ENCODE measurements at places on chromosomes 4 and X.
A peak's percentile ranks its signal among the peaks of the same experiment; 100 is the strongest.

GRCh38 chr4:145870155-145871020, 68.2 kb downstream of the ZNF827 start:
- no peak for DNase-seq

DNA sequence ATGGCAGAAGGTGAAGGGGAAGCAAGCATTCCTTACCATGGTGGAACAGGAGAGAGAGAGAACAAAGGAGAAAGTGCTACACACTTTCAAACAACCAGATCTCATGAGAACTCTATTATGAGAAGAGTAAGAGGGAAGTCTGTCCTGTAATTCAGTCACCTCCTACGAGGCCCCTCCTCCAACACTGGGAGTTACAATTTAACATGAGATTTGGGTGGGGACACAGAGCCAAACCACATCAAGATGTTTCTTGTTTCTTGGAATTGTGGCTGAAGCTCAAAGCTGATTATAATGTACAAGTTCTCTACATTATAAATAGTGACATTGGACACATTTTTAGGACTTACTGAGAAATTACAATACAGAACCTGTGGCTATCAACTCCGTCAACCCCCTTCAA, 29.5 kb upstream of the TAPT1 start:
- no peak for DNase-seq

DNA sequence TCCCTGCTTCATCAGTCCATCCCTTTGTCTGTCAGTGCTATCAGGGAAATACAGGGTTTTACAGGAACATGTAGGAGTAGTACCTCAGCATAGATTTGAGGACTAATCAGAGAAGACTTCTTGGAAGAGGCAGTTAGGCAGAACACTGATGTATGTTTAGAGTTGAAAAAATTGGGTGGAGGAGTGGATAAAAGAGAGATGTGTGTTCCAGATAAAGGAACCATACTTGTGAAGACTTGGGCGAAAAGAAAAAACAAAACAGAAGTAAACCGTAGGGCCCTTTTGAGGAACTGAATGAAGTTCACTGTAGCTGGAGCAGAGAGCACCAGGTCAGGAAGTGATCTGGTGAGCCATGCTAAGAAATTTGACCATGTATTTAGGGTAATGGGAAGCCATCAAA, 32.3 kb downstream of the AFF1 start:
- DNase-seq: peak; percentile 52

DNA sequence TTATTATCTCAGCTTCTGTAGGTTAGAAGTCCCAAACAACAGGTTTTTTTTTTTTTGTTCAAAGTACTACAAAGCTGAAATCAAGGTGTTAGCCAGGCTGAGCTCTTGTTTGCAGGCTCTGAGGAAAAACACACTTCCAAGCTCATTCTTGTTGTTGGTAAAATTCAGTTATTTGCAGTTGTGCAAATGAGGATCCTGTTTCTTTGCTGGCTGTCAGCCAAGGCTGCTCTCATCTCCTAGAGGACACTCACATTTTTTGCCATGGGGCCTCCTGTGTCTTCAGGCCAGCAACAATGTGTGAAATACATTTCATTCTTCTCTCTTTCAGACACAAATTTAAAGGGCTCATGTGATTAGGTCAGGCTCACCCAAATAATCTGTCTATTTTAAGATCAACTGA, 60.3 kb upstream of the HSD17B10 start:
- peak; percentile 20 for DNase-seq

GRCh38 chr4:154076921-154077320, 288.0 kb upstream of the SFRP2 start:
- DNase-seq: no peak

GRCh38 chr4:174036576-174036975, 246.9 kb downstream of the FBXO8 start:
- no peak for DNase-seq

DNA sequence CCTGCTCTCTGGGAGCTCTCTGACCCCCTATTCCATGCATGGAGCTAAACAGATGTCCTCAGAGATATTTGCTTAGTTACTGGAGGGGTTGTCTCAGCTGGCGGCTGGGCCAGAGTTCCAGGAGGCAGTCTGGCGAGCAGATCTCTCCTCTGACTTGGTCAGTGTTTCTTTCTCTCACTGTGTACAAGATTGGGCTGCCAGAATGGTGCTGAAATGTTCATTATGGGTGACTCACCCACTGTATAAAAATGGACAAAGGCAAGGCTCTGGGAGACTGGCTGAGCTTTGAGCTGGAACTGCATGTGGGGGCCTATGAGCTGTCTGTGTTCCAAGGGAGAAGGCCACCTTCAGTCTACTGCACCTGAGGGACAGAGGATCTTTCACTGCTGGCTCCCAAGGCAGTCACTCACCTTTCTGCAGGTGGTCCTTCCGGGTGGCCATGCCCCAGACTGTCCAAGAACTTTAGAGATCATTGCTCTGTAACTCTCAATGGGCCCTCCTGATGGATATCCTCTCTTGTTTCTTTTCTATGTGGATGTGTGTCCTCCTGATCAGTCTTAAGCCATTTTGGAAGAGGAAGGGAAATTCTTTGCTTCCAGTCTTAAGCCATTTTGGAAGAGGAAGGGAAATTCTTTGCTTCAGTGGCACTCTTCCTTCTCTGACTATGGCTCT, 88.2 kb downstream of the CFAP299 start:
- DNase-seq: no peak

DNA sequence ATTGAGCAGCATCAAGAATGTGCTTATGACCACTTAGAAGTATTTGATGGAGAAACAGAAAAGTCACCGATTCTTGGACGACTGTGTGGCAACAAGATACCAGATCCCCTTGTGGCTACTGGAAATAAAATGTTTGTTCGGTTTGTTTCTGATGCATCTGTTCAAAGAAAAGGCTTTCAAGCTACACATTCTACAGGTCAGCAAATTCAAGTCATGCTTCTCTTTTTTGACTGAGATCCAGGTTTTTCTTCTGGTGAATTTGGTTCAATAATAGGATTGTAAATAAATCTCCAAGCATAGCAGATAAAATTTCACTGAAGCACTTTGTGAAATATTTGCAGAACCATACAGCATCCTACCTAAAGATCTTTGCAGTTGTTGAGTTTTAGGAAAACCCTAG, 218.1 kb downstream of the TLL1 start:
- DNase-seq: no peak

GRCh38 chrX:94089149-94089548, 415.1 kb downstream of the FAM133A start:
- no peak for DNase-seq

DNA sequence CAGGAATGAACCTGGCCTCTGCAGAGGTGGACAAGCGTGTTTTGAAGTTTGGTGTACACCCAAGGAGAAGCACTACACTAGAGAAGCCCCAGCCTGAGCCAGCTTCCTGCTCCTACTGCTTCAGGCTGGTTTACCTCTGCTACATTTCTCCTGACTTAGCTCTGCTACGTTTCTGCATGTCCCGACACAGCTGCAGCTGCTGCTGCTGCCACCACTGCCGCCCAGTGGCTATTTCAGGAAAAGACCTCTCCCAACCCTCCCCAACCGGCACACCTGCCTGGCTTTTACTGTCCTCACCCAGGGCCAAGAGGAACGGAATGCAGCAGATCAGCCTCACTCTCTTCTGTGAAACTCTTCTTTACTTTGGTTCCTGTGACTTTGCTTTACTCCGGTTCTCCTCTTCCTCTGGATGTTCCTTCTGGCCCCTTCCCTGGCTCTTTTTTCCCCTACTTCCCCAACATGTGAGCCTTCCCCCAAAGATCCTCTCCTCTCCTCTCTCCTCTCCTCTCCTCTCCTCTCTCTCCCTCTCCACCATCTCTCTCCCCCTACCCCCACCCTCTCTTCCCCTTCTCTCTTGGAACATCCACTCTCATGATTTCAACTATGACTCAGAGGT, 3.1 kb upstream of the P2RY4 start:
- no peak for DNase-seq

GRCh38 chr4:101348367-101348827, 1.1 kb upstream of the PPP3CA start:
- no peak for DNase-seq

- DNase-seq: no peak
Measured at GRCh38 chrX:134650701-134651100, 7.6 kb downstream of the PLAC1 start.

DNA sequence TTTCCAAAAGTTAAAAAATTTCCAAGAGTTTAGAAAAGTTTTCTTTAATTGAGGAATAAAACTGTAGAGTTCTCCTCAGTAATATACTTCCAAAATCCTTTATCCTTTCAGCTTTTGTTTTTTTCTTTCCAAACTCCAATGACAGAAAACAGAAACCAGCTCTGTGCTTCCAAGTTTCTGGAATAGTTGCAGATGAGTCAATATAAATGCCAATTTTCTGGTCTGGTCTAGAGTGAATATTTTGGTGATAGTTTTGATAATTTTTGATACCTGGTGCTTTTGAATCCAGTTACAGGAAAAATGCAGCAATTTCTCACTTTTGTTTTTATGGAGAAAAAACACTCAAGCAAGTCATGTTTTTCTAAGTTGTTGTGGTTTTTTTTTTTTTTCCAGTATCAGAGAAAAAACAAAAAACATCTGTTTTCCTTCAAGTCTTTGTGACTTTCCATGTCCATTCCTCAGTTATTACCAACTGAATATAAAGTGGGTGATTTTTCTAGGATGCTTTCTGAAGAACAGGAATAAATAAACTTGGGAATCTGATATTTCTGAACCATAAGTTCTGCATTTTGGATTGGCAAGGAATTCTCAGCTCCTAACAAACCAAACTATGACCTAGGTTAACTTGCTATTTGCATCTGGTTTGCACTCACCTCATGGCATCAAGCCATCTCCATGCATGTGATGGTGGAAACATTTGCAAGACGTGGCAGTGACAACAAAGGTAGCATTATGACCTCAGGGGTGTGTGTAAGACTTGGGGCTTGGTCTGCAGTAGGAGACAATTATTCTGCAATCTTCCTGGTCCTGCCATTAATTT, 139.1 kb downstream of the VEGFC start:
- no peak for DNase-seq

GRCh38 chrX:24332878-24333277, 19.0 kb upstream of the SUPT20HL2 start:
- no peak for DNase-seq

DNA sequence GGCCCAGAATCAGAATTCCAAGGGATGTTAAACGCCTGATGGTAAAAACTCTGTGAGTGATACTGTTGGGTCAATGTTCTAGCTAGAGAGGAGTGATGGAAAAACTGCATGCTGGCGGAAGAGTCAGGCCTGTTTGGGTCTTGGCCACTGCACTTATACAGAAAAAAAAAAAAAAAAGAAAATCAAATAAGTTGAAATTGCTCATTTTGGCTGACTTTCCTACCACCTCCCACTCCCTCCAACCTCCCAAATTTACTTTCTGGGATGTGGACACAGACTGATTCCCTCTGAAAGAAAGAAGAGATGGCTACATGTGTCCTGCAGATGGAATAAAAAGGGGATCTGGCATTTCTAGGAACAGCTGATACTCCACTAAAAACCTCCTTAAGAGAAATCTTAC, 234.1 kb upstream of the GIMD1 start:
- no peak for DNase-seq

DNA sequence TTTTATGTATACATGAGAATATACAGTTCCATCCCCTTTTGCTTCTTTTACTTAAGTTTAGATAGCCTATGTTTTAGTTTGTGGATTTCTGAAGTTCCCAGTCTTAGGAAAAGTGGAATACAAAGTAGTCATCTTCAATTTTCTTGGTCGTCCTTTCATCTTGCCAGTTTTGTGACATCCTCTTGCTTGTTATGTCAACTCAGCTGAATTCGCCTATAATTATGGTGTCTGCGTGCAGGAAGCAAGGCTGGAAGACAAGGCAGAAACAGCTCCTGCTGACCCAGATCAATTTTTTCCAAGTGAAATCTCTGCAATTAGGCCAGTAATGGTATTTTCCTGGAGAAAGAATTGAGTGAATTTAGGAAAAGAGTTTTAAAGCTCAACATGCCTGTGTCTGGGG, 28.1 kb upstream of the NYX start:
- no peak for DNase-seq

DNA sequence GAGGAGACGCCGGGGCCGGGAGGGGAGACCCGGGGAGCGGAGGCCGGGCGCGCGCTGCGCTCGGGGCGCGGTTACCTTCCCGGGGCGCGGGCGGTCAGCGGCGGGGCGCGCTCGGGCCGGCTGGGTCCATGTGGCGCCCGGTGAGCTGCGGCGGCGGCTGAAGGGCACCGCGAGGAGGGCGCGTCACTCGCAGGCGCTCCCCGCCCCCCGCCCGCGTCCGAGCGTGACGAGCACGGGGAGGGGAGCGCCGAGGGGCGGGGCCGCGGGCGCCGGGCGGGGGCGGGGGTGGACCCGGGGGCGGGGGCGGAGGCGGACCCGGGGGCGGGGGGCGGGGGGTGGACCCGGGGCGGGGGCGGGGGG, at the start of gene CPLX1:
CPLX1 (minus strand) TSS at position 159 of the 360 bp plus-strand sequence. CDS start 1,607 bp downstream, outside the sequence.
- DNase-seq: no peak

DNA sequence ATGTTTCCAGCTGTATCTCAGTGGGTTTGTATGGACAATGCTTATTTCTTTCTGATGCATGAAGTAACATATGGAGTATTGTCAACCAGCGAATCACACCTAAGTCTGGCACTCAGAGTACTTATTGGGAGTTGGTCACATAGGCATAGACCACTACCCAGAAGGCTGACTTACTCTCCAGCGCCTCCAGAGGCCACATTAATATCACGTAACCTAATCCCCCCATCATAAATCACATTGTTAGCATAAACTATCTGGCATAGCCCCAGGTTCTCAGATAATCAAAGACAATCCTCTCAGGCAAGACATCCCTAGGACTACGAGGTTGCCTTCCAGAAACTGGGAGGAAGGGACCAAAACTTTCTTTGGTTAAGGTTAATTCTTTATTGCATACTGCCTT, 560.5 kb upstream of the PABPC4L start:
- DNase-seq: no peak

GRCh38 chrX:38110231-38110630, 103.9 kb downstream of the SYTL5 start:
- DNase-seq: no peak

DNA sequence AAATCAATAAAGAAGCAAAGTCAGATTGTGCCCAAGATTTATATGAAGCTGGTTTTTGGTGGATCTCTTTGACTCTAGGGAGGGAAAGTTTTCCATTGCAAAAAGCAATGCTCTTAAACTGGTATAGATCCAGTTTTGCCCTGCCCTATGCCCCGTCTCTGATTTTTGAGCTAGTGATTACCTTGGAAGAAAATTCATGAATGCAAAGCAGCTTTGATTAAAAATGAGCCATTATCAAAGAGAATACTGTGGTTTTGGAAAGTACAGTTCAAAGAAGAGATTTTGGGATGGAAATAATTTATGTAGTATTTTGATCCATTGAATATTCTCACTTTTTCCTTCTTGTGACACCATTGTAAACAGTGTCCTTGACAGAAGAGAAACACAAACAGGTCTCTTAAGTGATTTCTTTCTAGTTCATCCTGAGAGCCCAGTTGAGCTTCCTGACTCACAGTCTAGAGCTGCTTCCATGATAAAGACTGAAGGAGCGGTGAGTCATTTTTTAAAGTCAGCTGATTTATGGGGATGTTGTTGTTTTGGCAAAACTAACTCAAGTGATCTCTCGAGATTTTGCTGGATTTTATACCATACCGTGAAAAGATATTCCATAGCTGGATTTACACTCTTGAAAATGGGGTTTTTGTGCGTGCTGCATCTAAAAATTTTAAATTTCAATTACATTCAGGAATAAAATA, 76.7 kb downstream of the AFF1 start:
- no peak for DNase-seq

- no peak for DNase-seq
Measured at GRCh38 chrX:137567682-137568232, 1.8 kb downstream of the ZIC3 start.

GRCh38 chr4:156132196-156132595, 178.5 kb upstream of the CTSO start:
- DNase-seq: no peak

GRCh38 chrX:13511241-13511943, 58.0 kb upstream of the EGFL6 start:
- DNase-seq: no peak

Data from AML-193 (cell line).